ENCODE measurements at places on chromosomes 7 and 10.

DNA sequence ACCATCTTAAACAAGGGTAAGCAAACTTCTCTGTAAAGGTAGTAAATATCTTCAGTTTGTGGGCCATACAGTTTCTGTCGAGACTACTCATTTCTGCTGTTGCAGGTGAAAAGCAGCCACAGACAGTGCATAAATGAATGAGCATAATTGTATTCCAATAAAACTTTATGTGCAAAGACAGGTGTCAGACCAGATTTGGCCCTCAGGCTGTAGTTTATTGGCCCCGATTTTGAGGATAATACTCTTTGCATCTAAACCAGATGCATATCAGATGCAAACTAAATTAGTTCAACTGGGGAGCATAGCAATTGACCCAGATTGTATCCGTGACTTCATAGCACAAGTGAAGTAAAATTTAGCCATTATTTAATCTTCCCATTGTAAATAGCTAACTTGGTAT, 70.0 kb downstream of the SNX10 start:
- DNase-seq: no peak

DNA sequence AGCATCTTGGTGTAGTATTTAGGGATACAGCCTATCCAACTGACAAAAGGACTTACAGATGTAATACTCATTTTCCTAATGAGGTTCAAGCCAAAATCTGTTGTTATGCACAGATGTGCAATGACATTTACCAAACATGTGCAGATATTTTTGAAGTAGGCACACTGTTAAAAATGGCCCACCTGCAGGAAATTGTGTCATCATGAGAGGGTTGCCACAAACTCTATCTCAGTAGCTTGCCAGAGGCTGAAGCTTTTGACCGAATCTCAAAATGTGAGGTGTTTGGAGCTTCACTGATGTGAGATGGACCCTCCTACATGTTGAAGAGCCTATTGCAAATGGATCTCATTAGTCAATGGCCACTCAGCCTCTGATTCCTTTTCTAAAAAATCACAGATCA, 89.7 kb upstream of the CSTF2T start:
- DNase-seq: no peak

GRCh38 chr10:99945263-99945662, 64.5 kb downstream of the DNMBP start:
- no peak for DNase-seq

GRCh38 chr7:14047709-14048399, 58.4 kb upstream of the ETV1 start:
- no peak for DNase-seq

DNA sequence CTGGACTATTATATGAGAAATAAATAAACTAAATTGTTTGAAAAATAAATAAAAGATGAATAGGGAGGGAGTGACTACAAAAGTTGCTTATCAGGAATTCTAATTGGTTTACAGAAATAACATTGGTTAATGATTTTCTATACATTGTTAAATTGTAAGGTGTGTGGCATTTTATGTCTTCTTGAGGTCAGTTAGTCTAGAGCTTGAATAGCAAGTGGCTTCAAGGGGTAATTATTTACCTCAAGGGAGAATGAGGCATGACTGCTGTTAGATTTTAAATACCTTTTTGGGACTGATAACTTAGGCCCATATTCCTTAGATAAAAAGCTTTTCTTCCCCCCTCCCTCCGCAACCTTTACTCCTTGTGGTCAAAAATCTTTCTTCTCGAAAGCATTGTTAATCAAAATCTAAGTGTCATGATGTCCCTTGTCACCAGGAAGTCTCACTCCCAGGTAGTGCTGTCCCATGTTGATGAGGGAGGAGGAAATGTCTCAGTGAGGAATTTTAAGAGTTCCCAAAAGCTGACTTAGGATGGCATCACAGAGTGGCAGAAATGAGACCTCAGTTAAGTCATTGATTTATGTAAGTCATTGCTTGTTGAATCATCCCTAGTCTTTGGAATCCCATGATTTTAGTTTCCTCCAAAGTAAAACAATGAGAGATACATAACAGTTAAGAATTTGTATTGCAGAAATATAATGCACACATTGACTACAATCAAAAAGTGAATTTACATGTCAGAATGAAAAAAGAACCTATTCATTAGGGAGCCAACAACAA, 71.5 kb downstream of the MAPK8 start:
- DNase-seq: no peak

DNA sequence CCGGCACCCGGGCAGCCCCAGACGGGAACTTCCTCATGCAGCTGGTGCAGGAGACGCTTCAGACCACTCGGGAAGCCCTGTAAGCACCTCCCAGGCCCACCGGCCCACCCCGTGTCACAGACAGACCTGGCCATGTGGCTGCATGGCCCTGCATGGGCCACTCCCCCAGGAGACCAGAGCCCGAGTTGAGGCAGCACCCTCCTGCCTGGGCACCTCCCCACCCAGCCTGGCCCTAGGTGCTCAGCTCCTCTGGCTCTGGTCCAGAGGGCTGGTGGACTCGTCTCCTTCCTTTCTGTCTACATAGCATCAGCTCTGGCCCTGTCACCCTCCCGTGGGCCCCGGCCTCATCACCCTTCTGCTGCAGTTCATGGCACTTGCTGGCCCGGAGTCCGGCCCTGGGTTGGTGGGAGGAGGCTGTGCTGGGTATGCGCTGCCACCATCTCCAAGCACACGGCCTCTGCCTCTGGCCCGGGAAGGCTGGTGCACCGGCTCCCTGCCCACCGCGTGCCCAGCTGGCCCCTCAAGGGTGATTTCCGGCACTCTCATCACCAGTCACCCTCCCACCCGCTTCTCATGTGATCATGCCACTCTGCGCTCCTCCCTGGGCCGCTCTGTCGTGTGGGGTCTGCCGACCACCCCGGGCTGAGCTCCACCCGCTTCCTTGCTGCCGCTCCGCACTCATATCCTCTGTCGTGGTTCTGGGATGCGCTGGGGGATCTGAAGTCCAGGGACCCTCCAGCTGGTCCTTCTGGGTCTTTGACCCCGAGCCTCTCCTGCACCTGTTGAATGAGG, 53.1 kb upstream of the DPYSL4 start:
- no peak for DNase-seq

GRCh38 chr7:77442636-77443035, 26.5 kb upstream of the GSAP start:
- DNase-seq: no peak

- DNase-seq: no peak
These were observed 34.9 kb upstream of the TMEM248 start for GRCh38 chr7:66886152-66886551.

GRCh38 chr10:34403512-34403911, 411.6 kb downstream of the PARD3 start:
- no peak for DNase-seq

- DNase-seq: no peak
These were observed 23.9 kb downstream of the DRGX start for GRCh38 chr10:49371967-49372366.

DNA sequence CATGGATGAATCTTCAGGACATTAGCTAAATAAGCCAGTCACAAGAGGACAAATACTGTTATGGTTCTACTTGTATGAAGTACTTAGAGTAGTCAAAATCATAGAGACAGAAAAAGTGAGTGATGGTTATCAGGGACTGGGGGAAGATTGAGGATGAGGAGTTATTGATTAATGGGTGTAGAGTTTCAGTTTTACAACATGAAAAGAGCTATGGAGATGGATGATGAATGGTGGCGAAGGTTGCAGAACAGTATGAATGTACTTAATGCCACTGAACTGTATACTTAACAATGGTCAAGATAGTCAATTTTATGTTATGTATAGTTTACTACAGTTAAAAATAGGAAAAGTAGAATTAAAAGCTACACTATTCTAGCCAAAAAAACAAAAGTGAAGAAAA, 7.8 kb downstream of the STK31 start:
- no peak for DNase-seq

DNA sequence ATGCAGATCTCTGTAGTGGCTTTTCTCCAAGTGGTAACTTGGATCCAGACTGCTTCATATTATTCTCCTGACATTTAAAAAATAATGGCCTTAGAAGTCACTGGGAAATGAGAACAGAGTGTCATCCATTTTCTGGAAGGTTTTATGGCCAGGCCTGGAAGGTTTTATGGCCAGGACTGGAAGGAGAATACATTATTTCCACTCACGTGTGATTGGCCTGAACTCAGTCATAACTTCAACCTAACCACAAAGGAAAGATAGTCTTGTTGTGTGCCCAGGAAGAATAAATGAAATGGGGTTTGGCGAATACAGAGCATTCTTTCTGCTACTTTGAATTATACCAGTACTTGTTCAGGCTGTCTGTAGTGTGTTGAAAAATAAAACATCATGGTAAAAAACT, 360.9 kb downstream of the GPAM start:
- no peak for DNase-seq

DNA sequence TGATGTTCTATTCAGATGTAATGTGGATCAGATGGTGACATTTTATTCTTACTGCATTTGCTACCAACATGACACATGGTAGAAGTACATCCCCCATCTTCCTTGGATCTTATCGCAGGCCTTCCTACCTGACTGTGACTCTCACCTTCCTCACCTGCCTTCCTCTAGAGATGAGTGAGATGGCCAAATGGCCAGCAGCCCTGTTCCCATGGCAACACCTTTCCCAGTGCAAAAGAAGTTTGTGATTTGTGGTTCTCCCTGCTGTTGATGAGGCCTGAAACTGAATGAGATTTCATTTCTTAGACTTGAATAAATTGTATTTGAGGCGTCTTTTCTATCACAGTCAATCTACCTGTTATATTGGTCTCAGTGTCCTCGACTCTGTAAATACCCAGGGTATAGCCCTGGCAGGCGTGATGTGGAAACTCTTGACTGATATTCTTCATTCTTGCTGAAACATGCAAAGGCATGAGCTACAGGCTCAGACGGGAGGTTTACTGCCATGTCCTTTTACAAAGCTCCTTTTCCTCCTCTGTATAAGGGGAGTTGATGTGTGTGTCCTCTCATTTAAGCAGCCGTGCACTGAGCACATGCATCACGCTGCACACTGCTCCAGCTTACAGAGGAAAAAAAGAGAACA, 440.7 kb upstream of the AKR1E2 start:
- DNase-seq: no peak

DNA sequence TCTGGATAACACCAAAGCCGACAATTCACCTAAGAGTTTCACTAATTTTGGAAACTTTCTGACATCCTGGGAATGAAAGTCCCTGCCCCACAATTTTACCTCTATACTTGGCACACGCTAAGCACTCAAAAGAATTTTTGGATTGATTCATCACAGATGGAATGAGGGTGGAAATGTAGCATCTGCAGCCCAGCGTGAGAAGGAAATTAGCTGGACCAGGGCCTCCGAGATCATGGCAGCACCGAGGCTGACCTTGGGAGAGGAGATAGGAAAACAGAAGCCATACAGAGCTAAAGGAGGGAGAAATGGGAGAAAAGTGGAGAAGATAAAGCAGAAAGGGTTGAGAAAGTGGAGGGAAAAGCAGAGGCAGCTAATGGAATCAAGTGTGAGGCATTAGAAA, 606.6 kb upstream of the DPP6 start:
- DNase-seq: no peak

GRCh38 chr7:151089893-151090730, 3.8 kb downstream of the AGAP3 start:
- no peak for DNase-seq

GRCh38 chr7:92366730-92367129, 80.6 kb upstream of the GATAD1 start:
- no peak for DNase-seq

GRCh38 chr7:41940760-41941343, 238.0 kb upstream of the INHBA start:
- peak; percentile 81 for DNase-seq

GRCh38 chr7:140673774-140674155, 1.0 kb downstream of the ADCK2 start:
- peak; percentile 79 for DNase-seq

All from NCI-H526 (cell line).